ENCODE measurements at places on chromosomes 3 and 15.

- DNase-seq = no peak
Measured at GRCh38 chr3:143480344-143480743, 360.8 kb downstream of the CHST2 start.

DNA sequence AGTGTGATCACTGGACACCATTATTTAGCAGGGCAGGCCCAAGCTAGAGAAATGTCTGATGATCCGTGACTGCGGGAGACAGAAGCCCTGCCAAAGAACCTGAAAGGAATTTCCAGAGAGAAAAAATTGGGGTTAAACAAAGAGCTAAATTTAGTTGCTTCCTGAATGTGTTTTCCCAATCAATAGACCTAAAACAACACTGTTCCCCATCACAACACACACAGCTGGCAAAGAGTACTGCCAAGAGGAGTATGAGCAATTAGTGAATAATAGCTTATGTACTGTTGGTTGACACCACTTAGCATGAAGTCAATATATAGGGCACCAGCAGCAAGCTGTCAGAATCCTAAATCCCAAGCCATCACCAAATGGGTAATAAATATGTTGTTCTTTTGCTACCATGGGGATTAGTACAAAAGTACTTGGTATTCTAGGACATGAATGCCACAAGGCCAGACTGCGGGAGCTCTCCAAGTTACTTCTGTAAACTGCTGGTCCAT, 35.7 kb downstream of the CLK3 start:
- DNase-seq = no peak

- DNase-seq = no peak
Measured at GRCh38 chr15:40955141-40955903, 2.1 kb downstream of the CHAC1 start.

DNA sequence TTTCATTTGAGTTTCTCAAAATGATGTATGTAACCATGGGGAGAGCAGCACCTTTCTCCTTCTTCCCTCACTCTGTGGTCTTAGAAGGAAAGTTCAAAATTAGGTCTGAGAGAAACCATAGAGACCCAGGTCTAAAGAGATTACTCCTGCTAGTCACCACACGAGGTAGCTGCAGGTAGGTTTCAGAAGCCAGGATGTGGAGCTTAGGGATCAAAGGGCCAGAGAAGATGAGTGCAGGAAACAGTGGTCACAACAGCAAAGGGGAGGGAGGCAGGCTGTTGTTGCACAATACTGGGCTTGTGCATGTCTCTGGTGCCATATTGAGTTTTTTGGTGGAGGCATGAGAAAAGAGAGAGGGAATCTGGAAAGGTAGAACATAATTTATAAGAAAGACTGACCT, 583.6 kb downstream of the AGBL1 start:
- DNase-seq = no peak

GRCh38 chr15:69793781-69794451, 303.8 kb downstream of the TLE3 start:
- peak; percentile 60 for DNase-seq

DNA sequence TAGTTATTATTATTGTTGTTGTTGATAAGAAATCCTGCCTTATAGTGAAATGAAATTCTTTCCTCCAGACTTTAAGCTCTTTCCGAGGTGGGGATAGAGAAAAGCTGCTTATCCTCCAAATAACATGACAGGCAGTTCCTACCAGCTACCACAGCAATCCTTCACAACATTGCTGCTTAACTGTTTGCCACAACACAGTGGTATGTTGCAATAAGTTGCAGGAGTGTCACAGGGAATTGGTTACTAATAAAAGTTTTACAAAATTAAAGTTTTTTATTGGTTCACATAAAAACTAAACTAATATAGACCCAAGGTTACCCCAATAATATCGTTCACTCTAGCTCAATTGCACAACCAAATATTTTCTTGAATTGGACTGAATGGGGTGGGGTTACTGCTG, 57.4 kb upstream of the ICE2 start:
- no peak for DNase-seq

DNA sequence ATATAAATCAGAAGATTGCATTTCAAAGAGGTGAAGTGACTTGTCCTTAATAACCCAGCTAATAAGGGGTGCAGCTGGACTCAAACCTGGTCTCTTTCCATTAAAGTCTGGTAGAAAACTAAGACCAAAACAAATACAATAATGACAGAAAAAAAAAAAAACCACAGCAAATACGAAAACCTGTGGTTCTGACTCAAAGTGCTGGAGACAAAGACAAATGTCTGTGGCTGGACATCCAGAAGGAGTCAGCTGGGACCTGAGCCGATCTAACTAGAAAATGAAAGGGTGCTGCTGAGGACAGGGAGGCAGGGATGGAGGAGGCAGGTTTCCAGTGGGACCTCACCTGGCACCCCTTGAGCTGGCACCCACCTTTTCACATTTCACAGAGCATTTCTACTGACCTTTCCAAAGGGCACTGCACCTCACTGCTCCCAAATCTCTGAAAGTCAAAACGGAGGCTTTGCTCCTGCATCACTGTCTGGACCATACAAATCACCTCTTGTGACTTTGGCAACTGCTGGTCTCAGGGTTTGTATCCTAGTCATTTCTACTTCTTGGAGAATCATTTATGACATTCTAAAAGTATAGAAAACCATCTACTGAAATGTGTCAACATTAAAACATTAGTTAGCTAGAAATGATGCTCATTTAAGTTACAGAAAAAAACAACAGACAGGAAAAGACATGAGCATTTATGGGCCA, 61.7 kb downstream of the CCNL1 start:
- no peak for DNase-seq

GRCh38 chr3:138799822-138800221, 34.9 kb downstream of the PIK3CB start:
- no peak for DNase-seq

DNA sequence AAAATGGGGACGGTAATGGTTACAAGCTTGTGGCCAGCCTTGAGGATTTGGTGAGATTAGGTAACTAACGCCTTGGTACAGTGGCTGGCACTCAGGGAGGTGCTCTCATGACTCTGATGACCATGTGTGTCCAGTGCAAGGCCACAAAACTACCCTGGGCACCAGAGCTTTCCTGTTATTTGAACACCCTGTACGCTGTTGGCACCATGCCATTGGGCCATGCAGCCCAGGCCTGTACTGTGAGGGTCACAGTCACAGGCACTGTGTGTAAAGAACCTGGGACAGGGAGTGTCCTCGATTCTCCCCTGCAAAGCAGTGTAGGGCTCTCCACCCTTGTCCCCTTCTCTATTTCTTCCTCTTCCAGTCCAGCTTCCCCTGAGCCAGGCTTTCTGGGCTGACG, 6.3 kb downstream of the TMEM43 start:
- DNase-seq = no peak

DNA sequence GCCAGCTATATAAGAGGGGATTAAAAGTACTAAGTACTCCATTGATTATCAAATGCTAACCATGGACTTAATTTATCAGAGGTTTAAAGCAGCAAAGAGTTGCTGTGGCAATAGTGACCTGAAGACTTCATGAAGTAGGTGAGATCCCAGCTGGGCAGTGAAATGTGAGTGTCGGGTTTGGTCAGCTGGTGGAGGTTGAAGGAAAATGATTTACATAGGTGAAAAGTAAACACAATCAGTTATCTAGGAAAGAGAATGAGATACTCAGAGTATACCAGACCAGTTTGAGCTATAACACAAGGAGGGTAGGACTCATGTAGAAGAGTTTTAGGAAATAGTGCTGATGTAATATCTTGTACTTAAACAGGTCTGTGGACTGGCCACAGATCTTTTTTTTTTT, 16.5 kb upstream of the FBXO22 start:
- no peak for DNase-seq

DNA sequence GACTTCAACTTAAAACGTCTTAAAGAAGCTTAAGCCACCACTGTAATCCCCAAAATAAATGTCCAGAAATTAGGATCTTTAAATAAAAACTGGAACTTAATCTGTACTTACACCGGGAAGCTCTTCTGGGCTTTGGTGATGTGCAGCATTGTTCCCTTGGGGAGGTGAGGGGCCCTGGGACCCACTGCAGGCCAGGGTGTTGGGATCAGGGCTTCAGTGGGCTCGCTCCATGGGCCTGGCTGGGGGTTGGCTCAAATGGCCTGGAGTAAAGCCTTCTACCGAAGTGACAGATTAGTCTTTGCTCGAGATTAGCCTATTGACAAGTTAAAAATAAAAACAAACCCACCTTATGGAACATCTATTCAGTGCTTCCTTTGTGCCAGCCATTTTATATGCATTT, 6.1 kb upstream of the RNU6-1 start:
- no peak for DNase-seq

DNA sequence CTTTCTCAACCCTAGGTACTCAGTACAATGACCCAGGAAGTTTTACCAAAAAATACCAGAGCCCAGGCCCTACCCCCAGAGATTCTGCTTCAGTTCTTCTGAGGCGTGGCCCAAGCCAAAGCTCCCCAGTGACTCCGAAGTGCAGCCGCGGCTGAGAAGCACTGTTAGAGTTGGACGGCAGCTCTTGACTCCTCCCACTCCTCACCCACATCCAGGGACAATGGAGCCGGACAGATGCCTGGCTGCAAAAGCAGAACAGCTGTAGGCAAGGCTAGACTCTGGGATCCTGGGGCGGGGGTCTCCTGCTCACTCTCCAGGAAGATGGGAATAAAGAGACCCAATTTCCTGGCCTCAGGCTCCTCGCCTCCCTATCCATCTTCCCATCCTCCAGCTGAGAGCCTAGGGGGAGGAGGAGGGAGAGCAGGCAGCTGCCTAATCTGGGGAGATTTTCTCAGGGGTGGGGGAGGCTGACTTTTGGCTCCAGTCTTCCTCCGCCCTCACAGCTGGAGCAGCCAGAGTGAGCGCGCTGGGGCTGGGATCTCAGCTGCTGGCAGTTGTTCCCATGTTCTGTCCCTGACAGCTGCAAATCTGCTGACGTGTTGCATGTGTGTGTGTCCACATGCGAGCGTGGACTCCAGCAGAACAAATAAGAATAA, 223.8 kb downstream of the OPA1 start:
- peak; percentile 92 for DNase-seq

- no peak for DNase-seq
Measured at GRCh38 chr3:45100981-45101407, 45.2 kb downstream of the CDCP1 start.

- no peak for DNase-seq
Measured at GRCh38 chr3:128369881-128370642, 96.6 kb downstream of the DNAJB8 start.

DNA sequence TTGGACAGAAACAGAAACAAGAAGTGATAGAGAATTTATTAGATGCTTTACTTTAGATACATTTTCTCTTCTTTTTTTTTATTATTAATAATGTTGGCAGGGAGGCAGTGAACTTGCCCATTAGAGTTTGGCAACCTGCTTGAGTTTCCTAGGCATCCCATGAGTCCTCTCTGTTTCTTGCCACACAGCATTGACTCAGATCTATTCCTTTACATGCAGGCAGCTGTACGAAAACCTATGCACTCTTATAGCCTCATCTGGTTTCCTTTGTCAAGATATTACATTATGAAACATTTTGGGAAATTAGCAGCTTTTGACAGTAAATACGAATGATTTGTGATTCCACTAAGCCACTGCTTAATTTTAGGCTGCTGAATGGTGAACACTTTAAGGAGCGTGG, 23.3 kb downstream of the IL1RAP start:
- no peak for DNase-seq

DNA sequence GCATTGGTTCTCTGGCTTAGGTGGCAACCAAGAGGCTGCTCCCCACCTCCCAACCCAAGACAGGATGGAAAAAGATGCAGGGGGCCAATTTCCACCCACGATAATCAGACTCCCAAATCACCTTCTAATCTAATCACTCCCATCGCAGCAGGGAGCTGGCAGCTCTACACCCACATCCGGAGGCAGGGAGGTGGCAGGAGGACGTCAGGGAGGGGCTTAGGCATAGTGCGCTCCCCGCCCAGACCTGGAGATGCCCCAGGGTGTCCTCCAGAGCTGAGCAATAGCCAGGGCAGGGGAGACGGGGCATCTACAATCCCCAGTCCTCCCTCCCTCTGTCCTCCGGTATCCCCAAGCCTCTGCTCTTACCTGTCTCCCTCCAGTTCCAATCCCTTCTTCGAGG, 70.5 kb upstream of the SEC13 start:
- no peak for DNase-seq

GRCh38 chr15:84814916-84815315, 2.2 kb upstream of the ALPK3 start:
- DNase-seq = no peak

DNA sequence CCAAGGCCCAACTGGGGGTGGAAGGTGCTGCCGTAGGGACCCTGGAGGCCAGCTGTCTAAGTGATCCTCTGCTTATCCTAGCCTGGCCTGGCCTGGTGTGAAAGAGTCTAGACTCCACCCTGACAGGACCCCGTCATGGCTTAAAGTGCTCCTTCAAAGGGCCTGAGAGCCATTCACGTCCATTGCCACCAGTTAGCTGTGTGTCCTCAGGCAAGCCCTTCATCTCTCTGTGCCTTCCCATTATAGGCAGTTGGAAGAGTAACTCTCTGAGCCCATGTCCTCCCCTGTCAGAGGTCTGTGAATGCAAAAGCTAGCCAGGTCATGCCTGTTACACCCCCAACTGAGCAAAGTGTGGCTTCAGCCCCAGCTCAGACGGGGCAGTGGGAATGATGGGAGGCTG, 9.1 kb upstream of the DNAH1 start:
- DNase-seq = no peak

DNA sequence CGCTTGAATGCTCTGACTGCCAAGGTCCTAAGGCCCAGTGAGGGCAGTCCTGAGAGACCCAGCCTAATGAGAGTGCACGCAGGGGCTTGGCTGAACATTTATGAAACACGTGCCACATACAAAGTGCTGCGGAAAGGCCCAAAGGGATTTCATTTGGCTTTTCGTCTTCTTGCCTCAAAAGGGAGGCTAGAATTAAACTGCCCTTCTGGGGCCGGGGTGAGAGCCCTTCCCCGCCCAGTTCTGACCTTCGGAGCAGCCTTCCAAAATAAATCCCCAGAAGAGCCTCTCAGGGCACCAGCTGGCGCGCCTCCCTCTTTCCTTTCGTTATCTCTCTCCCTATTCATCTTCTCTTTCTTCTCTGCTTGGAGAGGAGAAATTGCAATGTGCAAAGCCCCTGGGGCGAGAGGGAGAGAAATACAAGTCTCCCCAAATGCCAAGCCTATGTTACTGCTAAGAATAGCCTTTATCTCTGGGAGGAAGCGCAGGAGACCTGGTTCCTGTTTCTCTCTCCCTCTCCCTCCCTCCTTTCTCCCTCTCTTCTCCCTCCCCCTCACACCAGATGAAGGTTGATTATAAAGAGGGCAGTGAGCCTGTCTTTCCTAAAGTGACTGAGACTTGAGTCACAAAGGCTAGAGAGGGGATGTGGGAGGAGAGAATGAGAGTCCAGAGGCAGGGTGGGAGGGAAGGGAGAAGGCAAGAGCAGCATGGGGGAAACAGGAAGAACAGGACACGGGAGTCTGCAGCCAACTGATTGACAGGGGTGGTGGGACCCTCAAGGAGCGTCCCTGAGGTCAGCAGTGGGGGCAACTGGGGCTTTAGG, 36.7 kb upstream of the NDUFB4 start:
- DNase-seq = peak; percentile 93
